ENCODE measurements at places on chromosomes 4 and X.
A peak's percentile ranks its signal among the peaks of the same experiment; 100 is the strongest.

GRCh38 chr4:182348779-182349326 is 105.7 kb downstream of the TENM3 start:
- no peak for DNase-seq

DNA sequence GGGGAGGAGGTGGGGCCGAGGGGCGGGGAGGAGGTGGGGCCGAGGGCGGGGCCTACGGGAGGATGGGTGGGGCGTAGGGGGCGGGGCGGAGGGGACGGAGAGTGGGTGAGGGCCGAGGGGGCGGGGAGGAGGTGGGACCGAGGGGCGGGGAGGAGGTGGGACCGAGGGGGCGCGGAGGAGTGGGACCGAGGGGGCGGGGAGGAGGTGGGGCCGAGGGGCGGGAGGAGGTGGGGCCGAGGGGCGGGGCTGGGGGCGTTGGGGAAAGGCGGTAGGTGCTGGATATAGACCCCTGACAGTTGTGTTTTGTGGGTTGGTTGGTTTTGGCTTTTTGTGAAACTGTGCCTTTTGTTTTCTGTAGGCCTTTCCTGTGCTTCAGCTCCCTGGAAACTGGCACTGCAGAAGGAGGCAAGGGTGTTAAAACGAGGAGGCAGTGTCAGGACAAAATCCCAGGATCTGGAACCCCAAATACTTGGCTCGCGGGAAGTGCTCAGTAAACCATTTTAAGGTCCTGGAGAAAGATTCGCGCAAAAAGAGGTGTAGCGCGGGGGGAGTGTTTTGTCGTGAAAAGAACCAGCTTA is 580 bp upstream of the MMGT1 start:
- peak; percentile 64 for DNase-seq

DNA sequence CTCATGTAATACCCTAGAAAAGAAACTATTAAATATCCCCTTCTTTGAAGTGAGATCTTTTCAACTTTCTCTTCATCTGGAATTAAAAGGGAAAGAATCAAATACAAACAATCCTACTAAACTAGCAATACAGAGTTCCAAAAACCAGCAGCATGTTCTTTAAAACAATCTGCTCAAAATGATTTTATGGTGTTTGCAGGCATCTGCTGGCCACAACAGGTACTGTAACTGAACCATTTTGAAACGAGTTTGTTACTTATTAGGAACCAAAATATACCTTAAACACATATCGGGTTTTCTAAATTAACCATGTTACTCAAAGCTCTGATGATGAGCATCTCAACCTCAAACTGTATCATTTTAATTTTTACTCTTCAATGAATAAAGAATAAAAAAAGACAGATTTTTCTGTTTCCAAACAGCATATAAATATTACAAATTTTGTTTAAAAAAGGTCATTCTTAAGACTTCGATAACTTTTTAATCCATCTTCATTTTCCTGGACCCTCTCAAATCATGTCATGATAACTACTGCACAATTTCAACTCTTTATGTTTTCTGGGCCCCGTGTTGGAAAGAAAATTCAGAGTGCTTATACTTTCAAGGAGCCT is 56.5 kb downstream of the ARAP2 start:
- DNase-seq = peak; percentile 23

- no peak for DNase-seq
These were observed 36.7 kb downstream of the HMGB3 start for GRCh38 chrX:151019856-151020255.

DNA sequence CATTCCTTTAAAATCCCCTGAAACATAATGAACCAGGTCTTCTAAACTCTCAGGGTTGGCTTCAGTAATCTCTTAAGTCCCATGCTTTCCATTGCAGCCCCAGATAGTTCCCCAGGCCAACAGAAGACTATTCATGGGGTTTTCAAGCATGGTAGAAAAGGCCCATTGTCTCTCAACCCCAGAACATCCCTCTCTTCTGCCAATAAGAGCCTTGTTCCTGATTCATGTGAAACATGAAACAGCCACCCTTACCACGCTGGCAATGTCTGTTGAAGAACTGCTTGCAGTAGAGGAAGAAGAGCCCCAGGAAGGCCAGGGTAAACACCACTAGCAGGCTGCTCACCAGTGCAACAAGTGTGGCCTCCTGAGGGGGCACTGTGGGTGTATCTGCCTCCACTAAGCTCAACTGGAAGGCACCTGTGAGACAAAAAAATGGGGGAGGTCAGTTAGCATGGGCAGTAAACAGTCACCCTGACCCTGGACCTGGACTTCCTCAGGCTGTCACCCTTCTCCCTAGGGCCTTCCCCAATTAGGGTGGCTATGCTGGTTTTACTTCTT is 36.4 kb downstream of the EDA2R start:
- DNase-seq = no peak

GRCh38 chr4:77913348-77913747 is 50.7 kb downstream of the MRPL1 start:
- DNase-seq = no peak

GRCh38 chrX:12139934-12140611 is 1.8 kb downstream of the FRMPD4 start:
- DNase-seq = no peak

DNA sequence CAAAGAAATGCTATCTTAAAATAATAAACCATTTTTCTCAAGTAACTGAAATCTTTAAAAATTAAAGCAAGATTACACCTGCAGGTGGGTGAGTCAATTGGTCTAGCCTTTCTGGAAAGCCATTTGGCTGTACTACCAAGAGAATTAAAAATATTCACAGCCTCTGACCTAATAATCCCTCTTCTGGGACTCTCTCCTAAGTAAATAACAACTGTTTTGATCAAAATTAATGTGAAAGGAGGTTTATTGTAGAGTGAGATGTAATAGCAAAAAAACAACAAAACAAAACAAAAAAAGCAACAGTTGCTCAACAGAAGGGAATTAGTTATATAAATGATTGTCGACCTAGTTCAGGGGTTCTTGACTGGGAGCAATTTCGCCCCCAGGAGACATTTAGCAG is 89.0 kb downstream of the GEMIN8 start:
- no peak for DNase-seq

- peak; percentile 28 for DNase-seq
These were observed 531 bp downstream of the RUFY3 start for GRCh38 chr4:70722199-70722791.

DNA sequence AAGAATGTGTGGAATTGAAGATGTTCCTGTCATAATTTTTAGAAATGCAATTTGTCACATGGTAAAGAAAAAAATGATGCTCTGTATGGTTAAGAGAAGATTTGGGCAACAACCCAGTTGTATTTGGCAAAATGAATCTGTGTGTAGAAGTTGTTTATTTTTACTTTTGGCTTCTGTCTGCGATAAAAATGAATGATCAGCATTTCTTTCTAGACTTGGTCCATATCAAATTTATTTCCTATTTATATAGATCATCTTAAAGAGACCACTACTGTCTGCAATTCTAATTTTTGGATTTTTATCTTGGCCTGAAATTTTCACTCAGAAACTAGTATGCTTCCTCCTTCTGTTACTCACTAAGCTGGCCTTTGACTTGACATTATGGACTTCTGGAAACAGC is 396.9 kb downstream of the FAM47A start:
- DNase-seq = no peak

DNA sequence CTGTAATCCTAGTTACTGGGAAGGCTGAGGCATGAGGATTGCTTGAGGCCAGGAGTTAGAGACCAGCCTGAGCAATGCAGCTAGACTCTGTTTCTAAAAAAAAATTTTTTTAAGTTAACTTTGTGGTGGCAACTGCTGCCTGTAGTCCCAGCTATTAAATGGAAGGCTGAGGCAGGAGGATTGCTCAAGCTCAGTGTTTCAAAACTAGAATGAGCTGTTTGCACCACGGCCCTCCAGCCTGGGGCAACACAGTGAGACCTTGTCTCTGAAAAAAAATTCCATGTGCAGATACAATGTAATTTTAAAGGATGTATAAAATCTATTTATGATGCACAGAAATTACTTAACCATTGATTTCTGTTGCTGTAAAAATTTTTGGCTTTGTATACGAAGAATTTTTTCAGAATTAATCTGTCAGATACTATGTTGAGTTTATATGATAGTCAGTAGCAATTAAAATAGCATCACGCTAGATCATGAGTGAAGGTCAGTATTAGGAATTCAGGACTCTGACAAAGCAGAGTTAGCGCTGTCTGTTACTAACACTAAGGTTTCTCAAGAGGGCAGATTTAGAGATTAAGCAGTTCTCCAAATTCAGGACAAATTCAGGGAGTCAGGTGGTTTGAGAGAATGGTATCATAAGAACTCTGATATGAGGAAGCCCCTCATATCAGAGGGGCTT is 8.3 kb upstream of the AGA start:
- no peak for DNase-seq

GRCh38 chr4:73499996-73500765 is 18.6 kb downstream of the AFM start:
- no peak for DNase-seq

GRCh38 chr4:105509714-105510113 is 35.9 kb upstream of the PPA2 start:
- no peak for DNase-seq

DNA sequence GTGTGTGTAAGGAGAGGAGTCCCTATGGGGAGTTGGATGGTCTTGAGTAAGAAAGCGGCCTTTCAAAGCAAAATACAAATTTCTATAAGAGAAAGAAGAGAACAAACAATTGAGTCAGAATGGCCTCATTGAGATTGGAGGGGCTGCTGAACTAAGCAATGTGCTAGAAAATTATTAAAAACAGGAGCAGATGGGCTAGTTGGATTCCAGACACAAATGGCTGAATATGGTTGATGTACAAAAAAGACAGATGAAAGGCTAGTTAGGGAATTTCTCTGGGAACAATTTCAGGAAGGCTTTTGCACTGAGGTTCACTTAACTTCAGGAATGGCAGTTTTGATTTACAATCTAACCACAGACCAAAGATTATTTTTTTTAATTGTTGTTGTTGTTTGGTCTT is 1806.8 kb upstream of the TENM3 start:
- no peak for DNase-seq

GRCh38 chrX:47644557-47645091 is 5.7 kb downstream of the ELK1 start:
- no peak for DNase-seq

DNA sequence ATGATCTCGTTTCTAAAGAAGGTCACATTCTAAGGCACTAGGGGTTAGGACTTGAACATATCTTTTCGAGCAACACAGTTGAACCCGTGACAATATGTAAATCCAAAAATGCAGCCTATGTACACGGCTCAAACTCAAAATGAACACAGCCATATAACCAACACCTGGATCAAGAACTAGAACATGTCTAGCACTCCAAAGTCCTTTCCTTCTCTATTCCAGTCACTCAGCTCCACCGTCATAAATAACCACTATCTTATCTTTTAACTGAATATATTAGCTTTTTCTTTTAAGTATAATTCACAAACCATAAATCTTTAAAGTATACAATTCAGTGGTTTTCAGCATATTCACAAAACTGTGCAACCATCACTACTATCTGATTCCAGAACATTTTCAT is 19.4 kb upstream of the RELL1 start:
- no peak for DNase-seq

- DNase-seq = no peak
These were observed 46.1 kb downstream of the TMEM150C start for GRCh38 chr4:82515705-82516104.

DNA sequence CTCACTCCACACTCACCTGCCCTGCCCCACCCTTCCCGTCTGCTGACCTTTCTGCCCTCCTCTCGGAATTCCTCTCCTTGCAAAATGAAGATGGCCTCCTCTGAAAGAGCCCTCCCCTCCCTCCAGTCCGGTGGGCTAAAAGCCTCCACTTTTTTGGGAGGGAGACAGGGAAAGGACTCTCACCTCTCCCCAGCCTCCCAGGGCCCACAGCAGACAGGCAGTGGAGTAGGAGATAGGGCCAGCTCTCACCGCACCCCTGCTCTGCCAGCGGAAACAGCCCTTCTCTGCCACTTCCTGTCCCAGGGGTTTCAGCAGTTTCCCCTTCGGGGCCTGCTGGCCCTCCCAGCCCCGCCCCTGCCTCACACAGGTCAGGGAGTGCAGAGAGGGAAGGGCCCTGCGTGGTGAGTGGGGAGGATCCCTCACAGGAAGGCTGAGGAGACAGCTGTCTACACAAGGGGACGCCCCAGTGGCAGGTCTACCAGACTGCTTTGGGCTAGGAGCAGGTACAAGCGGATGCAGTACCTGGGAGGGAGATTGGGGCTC is 18.2 kb downstream of the ELF4 start:
- DNase-seq = peak; percentile 92

DNA sequence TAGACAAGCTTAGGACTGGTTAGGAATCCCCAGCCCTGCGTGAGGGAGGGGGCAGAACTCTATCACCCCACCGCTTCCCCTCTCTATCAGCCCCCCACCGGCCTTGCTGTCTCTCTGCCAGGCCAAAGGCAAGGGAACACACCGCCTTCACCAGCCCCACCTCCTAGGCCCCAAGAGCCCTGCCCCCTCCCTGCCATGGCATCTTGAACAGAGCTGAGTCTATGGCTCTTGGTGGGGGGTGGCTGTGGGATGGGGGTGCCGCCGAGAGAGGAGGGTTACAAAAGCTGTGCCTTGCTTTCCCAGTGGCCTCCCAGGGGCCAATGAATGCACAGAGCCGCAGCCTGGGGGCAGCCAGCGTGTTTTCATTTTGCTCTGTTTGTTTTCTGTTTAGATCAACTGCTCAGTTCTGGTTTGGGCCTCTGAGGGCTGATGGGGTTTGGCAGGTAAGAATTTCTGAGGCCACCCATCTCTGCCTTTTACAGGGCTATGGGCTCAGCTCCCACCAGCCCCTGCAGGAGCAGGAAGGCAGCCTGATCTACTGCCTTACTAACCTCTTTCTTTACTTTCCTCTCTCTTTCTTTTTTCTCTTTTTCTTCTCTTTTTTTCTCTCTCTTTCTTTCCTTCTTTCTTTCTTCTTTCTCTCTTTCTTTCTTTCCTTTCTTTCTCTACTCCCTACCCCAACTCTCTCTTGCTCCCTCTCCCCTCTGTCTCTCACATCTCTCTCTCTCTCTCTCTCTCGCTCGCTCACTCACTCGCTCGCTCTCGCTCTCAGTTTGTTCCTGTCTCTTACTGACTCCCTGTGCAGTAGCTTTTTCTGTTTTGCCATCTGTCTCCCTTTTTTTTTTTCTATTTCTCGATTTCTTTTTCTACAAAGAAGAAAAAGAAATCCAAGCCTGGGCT is 128.3 kb downstream of the PJA1 start:
- DNase-seq = no peak

- DNase-seq = no peak
These were observed 36.6 kb upstream of the PAQR3 start for GRCh38 chr4:78975865-78976264.

DNA sequence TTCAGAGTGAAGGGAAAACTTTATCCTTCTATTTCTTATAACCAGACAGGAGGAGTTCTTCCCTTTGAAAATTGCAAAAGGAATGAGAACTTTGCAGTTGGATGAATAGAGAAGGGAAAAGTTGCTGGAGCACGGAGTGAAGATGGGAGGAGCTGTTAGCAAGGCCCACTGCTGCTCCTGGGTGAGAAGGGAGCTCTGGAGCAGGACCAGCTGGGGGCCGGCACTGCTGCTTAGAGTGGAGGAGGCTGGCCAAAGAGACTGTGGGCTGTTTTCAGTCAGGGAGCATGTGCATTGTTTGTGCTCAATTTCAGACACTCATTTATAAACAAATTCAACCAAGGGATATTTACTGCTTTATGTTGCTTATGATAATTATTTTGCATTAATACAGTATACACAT is 164.2 kb downstream of the STIM2 start:
- no peak for DNase-seq

Data from activated CD4-positive, alpha-beta T cell treated with anti-CD3 and anti-CD28 coated beads, Interleukin-2, amount 50 U/mL, for 16 hours (primary cell).